ENCODE measurements at places on chromosomes 3 and 15.

GRCh38 chr3:170741756-170742529, 128.1 kb downstream of the RPL22L1 start:
- no peaks in the 10 kb centered on the region for H3K27me3 ChIP-seq
- no peak for DNase-seq
- no peaks in the 10 kb centered on the region for H3K4me1 ChIP-seq
- no peak overlapping the region for H3K4me3 ChIP-seq

DNA sequence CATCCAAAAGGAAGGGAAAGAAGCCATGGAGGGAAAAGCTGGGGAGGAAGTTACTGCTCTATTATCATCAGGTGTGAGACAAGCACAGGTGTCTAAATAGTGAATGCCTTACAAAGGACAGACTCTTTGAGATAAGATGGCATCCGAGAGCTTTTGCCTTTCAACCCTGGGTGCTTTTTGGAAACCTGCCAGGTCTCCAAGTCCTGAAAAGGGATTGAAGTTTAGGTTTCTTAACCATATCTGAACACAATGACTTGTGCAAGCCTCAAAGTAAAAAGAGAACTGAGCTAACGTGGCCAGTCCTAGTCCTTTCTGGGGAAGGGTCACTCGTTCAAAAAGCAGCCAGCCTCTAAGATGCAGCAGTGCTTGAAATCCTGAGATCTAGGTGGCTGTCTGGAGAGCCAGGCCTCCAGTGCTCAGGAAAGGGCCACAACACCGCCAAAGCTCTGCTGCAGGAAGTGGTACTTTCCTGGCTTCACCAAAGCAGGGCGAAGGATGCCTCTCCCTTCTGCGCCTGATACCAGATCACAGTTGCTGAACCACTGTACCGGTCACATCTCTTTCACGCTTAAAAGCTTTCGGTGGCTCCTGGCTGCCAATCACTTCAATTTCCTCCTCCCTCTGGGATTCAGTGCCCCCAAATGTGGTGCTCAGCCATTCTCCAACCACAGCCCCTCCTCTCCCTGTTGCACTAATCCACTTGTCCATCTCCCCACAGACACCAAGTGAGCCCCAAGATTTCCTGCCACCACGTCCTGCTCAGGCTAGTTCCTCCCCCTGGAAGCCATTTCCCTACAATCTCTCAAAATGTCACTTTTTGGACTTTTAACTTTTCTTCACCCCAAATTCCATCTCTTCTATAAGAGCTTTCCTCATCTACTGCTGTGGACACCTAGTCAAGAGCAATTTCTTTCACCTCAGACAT, 104.1 kb upstream of the LPP start:
- peaks cover 25% of the 10 kb centered on the region for H3K4me1 ChIP-seq
- H3K27me3 ChIP-seq, result no peaks in the 10 kb centered on the region
- H3K4me3 ChIP-seq, result no peak overlapping the region
- peak overlapping the region; percentile 90 for H3K27ac ChIP-seq
- no peaks in the 10 kb centered on the region for H3K36me3 ChIP-seq

DNA sequence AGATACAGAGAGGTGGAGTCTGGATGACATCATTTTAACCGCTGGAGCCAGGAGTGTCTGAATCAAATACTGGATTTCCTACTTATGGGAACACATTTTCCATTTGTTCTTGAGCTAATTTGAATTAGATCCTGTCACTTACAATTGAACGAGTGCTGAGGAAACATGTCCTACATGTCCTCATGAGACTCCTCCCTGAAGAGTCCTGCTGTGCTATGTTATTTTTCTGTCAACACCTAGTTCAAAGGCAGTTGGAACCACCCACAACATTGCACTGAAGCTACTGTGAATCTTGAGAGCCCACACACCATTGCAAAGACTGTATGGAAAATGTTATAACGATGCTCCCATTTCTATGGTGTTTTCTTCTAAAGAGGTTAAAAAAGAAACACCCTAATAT, 123.5 kb upstream of the CRBN start:
- H3K4me3 ChIP-seq, result no peak overlapping the region
- H3K4me1 ChIP-seq, result no peaks in the 10 kb centered on the region
- no peak overlapping the region for H3K27ac ChIP-seq
- H3K27me3 ChIP-seq, result no peaks in the 10 kb centered on the region

DNA sequence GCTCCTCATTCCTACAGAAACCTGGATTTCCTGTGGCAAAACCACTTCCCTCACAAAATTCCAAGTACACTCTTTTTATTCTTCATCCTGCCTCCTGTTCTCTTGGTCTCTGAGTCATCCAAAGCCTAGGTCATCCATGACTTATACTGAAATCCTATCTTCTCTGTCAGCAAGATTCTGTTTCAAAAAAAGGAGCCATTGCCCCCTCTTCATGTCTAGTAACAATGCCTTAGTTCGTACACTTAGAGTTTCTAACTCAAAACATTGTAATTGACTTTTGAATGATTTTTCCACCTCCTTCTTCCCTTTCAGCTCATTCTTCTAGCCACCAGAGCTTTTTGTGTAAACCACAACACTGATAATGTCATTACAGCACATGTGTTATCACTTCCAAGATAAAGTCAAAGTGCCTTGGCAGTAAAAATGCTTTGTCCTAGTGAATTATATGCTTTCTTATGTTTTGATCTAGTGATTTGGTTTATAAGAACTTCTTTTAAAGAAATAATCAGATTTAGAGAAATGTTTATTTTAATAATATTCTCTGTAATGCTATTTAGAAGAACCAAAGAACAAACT, 256.5 kb upstream of the NECTIN3 start:
- H3K4me1 ChIP-seq, result no peaks in the 10 kb centered on the region
- no peaks in the 10 kb centered on the region for H3K27me3 ChIP-seq
- H3K27ac ChIP-seq, result no peak overlapping the region
- H3K4me3 ChIP-seq, result no peak overlapping the region
- no peak for DNase-seq
- H3K36me3 ChIP-seq, result no peaks in the 10 kb centered on the region

DNA sequence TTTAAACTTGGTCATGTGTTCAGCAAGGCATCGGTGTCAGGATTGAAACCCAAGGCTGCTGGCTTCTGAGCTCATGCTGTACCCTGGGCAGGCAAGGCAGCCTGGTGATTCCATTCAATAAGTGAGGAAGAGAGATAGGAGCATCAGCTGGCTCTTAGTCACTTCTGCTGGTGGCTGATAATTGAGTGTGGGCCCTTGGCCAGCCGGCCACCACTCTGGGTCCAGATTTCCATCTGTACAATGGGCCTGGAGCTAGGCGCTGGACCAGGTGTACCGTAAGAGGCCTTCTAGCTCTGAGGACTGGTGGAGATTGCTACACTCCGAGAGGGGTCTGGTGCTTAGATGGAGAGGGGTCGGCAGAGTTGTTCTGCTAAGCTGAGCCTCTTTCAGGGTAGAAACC, 4.3 kb downstream of the CD276 start:
- H3K27ac ChIP-seq, result peak overlapping the region; percentile 92
- H3K36me3 ChIP-seq, result no peaks in the 10 kb centered on the region
- H3K4me1 ChIP-seq, result peaks cover 72% of the 10 kb centered on the region
- no peak for DNase-seq
- no peaks in the 10 kb centered on the region for H3K27me3 ChIP-seq

DNA sequence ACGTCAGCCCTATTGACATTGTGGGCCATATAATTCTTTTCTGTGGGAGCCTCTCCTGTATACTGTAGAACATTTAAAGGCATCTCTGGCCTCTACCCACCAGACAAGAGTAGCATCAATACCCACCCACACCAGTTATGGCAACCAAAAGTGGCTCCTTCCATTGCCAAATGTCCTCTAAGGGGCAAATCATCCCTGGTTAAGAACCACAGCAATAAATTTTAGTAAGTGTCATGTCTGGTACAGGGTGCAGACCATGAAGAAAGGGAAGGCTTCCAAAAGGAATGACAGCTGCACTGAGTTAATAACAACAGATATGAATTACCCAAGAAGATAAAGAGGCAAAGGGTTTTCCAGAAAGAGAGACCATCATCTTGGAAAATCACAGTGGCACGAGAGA, 6.9 kb upstream of the CLDN18 start:
- H3K36me3 ChIP-seq, result no peaks in the 10 kb centered on the region
- H3K4me3 ChIP-seq, result no peak overlapping the region
- no peak overlapping the region for H3K27ac ChIP-seq
- no peak for DNase-seq

- peaks cover 13% of the 10 kb centered on the region for H3K36me3 ChIP-seq
- no peaks in the 10 kb centered on the region for H3K27me3 ChIP-seq
- H3K4me1 ChIP-seq, result no peaks in the 10 kb centered on the region
- H3K4me3 ChIP-seq, result no peak overlapping the region
- H3K27ac ChIP-seq, result no peak overlapping the region
Observed at GRCh38 chr3:64163755-64164148, 61.5 kb downstream of the PRICKLE2 start.

Data from right atrium auricular region (tissue), 2 donors.